NCI-H2081 (cell line): ENCODE measurements at places on chromosomes 5 and 9.

GRCh38 chr5:27854243-27854852, 816.0 kb upstream of the CDH9 start:
- no peak for DNase-seq

- no peak for DNase-seq
Measured at GRCh38 chr5:60821488-60822284, 22.4 kb downstream of the ELOVL7 start.

- no peak for DNase-seq
Measured at GRCh38 chr5:145708169-145708568, 127.0 kb downstream of the PRELID2 start.

DNA sequence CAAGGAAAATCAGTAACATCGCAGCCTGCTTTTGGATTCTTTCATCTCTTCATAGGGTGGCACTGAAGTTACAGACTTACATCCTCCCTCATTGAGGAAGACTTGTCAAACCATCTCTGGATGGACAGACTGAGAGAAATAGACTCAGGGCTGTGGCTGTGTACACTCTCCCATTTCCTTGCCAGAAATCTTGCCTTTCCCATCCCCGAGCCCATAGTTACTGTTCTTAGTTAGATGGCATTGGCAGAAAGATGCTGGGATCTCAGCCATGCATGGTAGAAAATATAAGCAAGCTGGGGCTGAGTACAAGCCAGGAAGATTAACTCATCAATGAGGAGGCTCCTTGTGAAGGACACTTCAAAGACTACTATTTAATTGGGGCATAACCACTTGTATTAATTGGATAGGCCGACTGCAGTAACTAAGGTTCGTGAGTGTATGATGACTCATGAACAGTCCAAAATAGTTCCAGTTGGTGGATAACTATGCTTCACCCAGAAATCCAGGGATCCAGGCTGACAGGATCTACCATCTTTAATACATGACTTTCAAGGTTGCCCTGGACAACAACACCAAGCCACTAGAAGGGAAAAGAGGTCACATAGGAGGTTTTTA, 137.9 kb downstream of the TMEM38B start:
- DNase-seq, result no peak

DNA sequence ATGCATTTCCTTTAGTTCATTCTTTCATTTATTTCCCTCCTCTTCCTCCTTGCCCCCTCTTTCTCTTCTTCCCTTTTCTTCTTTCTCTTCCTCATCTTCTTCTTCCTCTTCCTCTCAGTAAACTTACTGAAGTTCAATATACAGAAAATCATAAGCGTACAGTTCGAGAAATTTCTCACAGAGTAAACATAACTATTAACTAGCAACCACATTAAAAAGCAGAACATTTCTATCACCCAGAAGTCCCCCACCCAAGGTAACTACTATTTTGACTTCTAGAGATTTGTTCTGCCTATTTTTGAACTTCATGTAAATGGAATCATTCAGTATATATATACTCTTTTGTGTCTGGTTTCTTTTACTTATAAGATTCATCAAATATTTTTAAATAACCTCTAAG, 48.2 kb downstream of the TNFAIP8 start:
- DNase-seq, result no peak
